Regular cardiac myocyte (primary cell): ENCODE measurements at places on chromosomes 7 and 10. TPM values are rescaled to one million over a fixed set of nuclear protein-coding genes. Genes with fewer than 3 reads are reported as not detected.

AGAP3 gene
- total RNA-seq, result 42.8 and 45.9 TPM in 2 replicates

BEND7 gene
- 0.58 and 2.3 TPM in 2 replicates for total RNA-seq

TMEM176B gene
- total RNA-seq, result not detected in 2 replicates

C10orf105 gene
- total RNA-seq, result under 0.01 TPM in 1 of 2 replicates, not detected in the other

RELN gene
- total RNA-seq, result 20.0 and 94.7 TPM in 2 replicates

ACTR3C gene
- 0.19 and 1.7 TPM in 2 replicates for total RNA-seq

MYH16 gene
- total RNA-seq, result under 0.01 TPM in 1 of 2 replicates, not detected in the other

BAG3 gene
- total RNA-seq, result 9.0 and 24.9 TPM in 2 replicates

CEP55 gene
- 8.7 and 74.0 TPM in 2 replicates for total RNA-seq

EPO gene
- not detected in 2 replicates for total RNA-seq

SFMBT2 gene
- 0.19 and 0.28 TPM in 2 replicates for total RNA-seq

ANKRD61 gene
- under 0.01 TPM in 2 replicates for total RNA-seq

PPP1R17 gene
- total RNA-seq, result not detected in 2 replicates

KIF11 gene
- 6.5 and 42.0 TPM in 2 replicates for total RNA-seq

PIK3CG gene
- 0.19 and 1.1 TPM in 2 replicates for total RNA-seq

ELFN1 gene
- 0.38 and 0.56 TPM in 2 replicates for total RNA-seq

INHBA gene
- 47.5 and 83.4 TPM in 2 replicates for total RNA-seq

CLDN3 gene
- not detected in 2 replicates for total RNA-seq

SMO gene
- total RNA-seq, result 4.8 and 21.4 TPM in 2 replicates

EGR2 gene
- total RNA-seq, result 0.58 and 5.9 TPM in 2 replicates

CPVL gene
- total RNA-seq, result 0.58 TPM in 1 of 2 replicates, not detected in the other

THSD7A gene
- total RNA-seq, result 0.56 and 0.58 TPM in 2 replicates

ZNF37A gene
- 12.3 and 17.5 TPM in 2 replicates for total RNA-seq

RBM20 gene
- 0.19 and 0.85 TPM in 2 replicates for total RNA-seq

TEX36 gene
- not detected in 2 replicates for total RNA-seq

NACAD gene
- total RNA-seq, result 0.38 and 0.56 TPM in 2 replicates

ZNF485 gene
- 3.6 and 4.8 TPM in 2 replicates for total RNA-seq

SEMA4G gene
- total RNA-seq, result 0.38 and 0.56 TPM in 2 replicates

PLPP4 gene
- total RNA-seq, result 15.0 and 20.0 TPM in 2 replicates

IGFBP1 gene
- total RNA-seq, result 1.2 and 1.7 TPM in 2 replicates

FGL2 gene
- 3.1 and 10.1 TPM in 2 replicates for total RNA-seq

OR2A12 gene
- total RNA-seq, result not detected in 2 replicates

CARD11 gene
- total RNA-seq, result 0.28 and 0.38 TPM in 2 replicates

NRP1 gene
- 418 and 458 TPM in 2 replicates for total RNA-seq

GCK gene
- 0.38 and 0.85 TPM in 2 replicates for total RNA-seq

C10orf67 gene
- 0.19 TPM in 1 of 2 replicates, not detected in the other for total RNA-seq

MYL7 gene
- total RNA-seq, result not detected in 2 replicates

GNAT3 gene
- 0.28 and 0.58 TPM in 2 replicates for total RNA-seq

CALY gene
- total RNA-seq, result not detected in 2 replicates

GPR146 gene
- 4.0 and 9.0 TPM in 2 replicates for total RNA-seq

LRRN3 gene
- 4.8 and 10.5 TPM in 2 replicates for total RNA-seq

CYP3A7 gene
- total RNA-seq, result not detected in 2 replicates

ATP6V1F gene
- total RNA-seq, result 87.6 and 163 TPM in 2 replicates

TUBB8 gene
- total RNA-seq, result not detected in 2 replicates

LIPM gene
- not detected in 2 replicates for total RNA-seq

RET gene
- 0.28 and 0.58 TPM in 2 replicates for total RNA-seq

OR6V1 gene
- not detected in 2 replicates for total RNA-seq

PFKP gene
- 264 and 396 TPM in 2 replicates for total RNA-seq

GFRA1 gene
- 0.19 and 0.56 TPM in 2 replicates for total RNA-seq

NPY4R2 gene
- 0.19 and 0.28 TPM in 2 replicates for total RNA-seq

SPDYE16 gene
- 0.56 TPM in 1 of 2 replicates, not detected in the other for total RNA-seq
